Thoracic aorta endothelial cell (primary cell): ENCODE measurements at places on chromosomes 3 and 15. TPM values are rescaled to one million over a fixed set of nuclear protein-coding genes. Genes with fewer than 3 reads are reported as not detected.

The LRRC49 gene
- 9.7 and 10.0 TPM in 2 replicates for total RNA-seq

The RLBP1 gene
- total RNA-seq, result not detected in 2 replicates

The AMT gene
- total RNA-seq, result 0.65 and 0.66 TPM in 2 replicates

The SNTN gene
- not detected in 2 replicates for total RNA-seq

The PLSCR2 gene
- not detected in 2 replicates for total RNA-seq

The P3H2 gene
- total RNA-seq, result 0.79 and 2.7 TPM in 2 replicates

The SPTBN5 gene
- total RNA-seq, result 8.5 TPM in 2 replicates

The GNB5 gene
- total RNA-seq, result 17.0 and 22.0 TPM in 2 replicates

The AP3B2 gene
- total RNA-seq, result not detected in 2 replicates

The CASR gene
- not detected in 2 replicates for total RNA-seq

The NUSAP1 gene
- total RNA-seq, result 96.3 and 172 TPM in 2 replicates

The AHSG gene
- not detected in 2 replicates for total RNA-seq

The LPCAT4 gene
- 13.6 and 20.1 TPM in 2 replicates for total RNA-seq

The IL17RD gene
- total RNA-seq, result 2.3 and 2.5 TPM in 2 replicates

The PLA2G4E gene
- total RNA-seq, result not detected in 2 replicates

The CD86 gene
- not detected in 2 replicates for total RNA-seq

The NPAP1 gene
- not detected in 2 replicates for total RNA-seq

The HDGFL3 gene
- 126 and 141 TPM in 2 replicates for total RNA-seq

The UBA5 gene
- total RNA-seq, result 36.8 and 49.1 TPM in 2 replicates

The XCR1 gene
- not detected in 2 replicates for total RNA-seq

The GPR176 gene
- total RNA-seq, result 46.4 and 71.3 TPM in 2 replicates

The C3orf22 gene
- not detected in 2 replicates for total RNA-seq

The ZNF501 gene
- 4.3 and 4.7 TPM in 2 replicates for total RNA-seq

The TEX264 gene
- 24.2 and 30.2 TPM in 2 replicates for total RNA-seq

The ANKUB1 gene
- not detected in 2 replicates for total RNA-seq

The CYP11A1 gene
- total RNA-seq, result not detected in 2 replicates

The C3orf85 gene
- not detected in 2 replicates for total RNA-seq

The LRRIQ4 gene
- under 0.01 and 0.07 TPM in 2 replicates for total RNA-seq

The LSG1 gene
- 94.8 and 129 TPM in 2 replicates for total RNA-seq

The SERPINI2 gene
- not detected in 2 replicates for total RNA-seq

The GPR171 gene
- total RNA-seq, result not detected in 2 replicates

The HHATL gene
- not detected in 2 replicates for total RNA-seq

The FANCD2OS gene
- not detected in 2 replicates for total RNA-seq

The ARRDC4 gene
- total RNA-seq, result 1.9 TPM in 2 replicates

The SERINC4 gene
- not detected in 2 replicates for total RNA-seq

The GPR149 gene
- not detected in 2 replicates for total RNA-seq

The FBN1 gene
- total RNA-seq, result 48.0 and 108 TPM in 2 replicates

The ASB14 gene
- total RNA-seq, result not detected in 2 replicates

The C2CD4A gene
- total RNA-seq, result 1.3 and 2.9 TPM in 2 replicates

The STRC gene
- total RNA-seq, result not detected in 2 replicates

The GOLGA8S gene
- under 0.01 and 0.07 TPM in 2 replicates for total RNA-seq

The GOLGA8Q gene
- total RNA-seq, result 0.66 and 1.1 TPM in 2 replicates

The CEMIP gene
- total RNA-seq, result 0.50 and 1.1 TPM in 2 replicates

The ZBED2 gene
- total RNA-seq, result not detected in 2 replicates

The GP5 gene
- 0.14 TPM in 1 of 2 replicates, not detected in the other for total RNA-seq

The JAGN1 gene
- 23.1 and 27.0 TPM in 2 replicates for total RNA-seq

The ZNF662 gene
- 1.1 and 2.4 TPM in 2 replicates for total RNA-seq

The CCR2 gene
- not detected in 2 replicates for total RNA-seq

The LRRC31 gene
- not detected in 2 replicates for total RNA-seq

The CMTM7 gene
- 35.0 and 41.0 TPM in 2 replicates for total RNA-seq

The A4GNT gene
- total RNA-seq, result not detected in 2 replicates

The SEMA3G gene
- 4.0 and 9.8 TPM in 2 replicates for total RNA-seq

The ACAD11 gene
- 20.6 and 21.1 TPM in 2 replicates for total RNA-seq

The AGBL1 gene
- not detected in 2 replicates for total RNA-seq
